Fibroblast of skin of right biceps (primary cell): ENCODE measurements at places on chromosomes 2 and 18.

DNA sequence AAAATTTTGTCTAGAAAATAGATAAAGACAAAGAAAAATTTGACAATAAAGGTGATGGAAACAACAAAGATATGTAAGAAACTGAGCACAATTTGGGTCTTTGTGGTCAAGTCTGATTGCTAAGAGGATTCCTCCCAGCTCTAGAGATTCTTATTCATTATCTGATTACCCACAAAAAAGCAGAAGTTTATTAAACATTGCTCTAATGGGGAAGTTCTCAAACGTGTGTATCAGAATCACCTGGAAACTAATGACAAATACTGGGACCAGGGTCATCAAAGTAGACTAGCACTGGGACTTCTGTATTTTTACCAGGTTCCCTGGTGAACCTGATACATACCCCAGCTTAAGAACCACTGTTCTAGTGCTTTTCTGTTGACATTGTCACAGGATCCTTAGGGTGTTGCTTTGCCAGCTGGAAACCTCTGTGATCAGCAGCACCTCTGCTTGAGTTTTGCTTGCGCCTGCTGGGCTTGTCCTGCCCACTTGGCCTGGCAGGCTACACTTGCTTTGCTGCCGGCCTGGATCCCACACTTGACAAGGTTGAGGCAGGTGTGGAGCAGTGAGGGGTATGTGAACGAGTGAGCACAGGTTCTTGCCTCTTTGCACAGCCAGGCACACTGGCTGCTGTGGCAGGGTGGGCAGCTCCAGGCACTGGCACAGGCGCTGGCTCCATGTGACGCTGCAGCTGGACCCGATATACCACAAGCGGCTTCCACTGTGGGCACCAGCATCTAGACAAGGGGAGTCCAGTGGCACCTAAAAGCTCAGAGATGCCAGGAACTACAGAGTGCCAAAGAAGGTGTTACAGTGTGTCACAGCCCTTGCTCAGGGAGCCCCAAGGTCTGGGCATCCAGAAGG, 6.2 kb upstream of the GORASP2 start:
- no peak for DNase-seq

- peak; percentile 57 for DNase-seq
Measured at GRCh38 chr2:96353032-96353561, 17.5 kb downstream of the NCAPH start.

- peak; percentile 30 for DNase-seq
Measured at GRCh38 chr18:79784965-79785770, 12.6 kb upstream of the KCNG2 start.

- no peak for DNase-seq
Measured at GRCh38 chr2:6835467-6835866, 30.2 kb downstream of the CMPK2 start.

DNA sequence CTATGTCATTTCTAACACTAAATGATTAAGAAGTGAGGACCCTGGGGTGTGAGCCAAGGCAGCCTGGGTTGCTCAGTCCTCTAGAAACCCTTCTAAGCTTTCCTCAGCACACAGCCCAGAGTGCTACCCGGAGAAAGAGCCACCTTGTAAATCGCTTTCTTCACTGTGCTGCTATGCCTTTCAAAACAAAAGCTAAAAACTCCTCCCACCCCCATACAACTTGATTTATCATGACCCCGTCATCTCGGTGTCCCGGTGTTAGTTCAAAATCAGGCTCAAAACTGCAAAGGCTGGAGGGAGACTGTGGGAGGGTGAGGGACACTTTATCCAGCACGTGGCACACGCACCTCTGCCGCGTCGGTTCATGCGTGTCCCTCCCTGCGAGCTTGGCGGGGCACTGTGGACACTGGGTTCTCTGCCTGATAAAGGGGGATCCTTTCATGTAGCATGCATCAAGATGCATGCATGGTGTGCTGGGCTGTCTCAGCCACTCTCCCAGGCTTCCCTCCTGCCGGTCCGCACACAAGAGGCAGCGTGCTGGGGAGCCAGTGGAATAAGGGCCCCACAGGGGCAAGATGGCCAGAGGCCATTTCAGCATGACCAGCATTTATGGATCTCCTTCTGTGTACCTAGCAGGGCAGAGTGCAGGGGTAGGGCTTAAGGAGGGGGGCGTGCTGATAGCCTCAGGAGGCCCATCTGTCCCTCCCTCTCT, 170.4 kb downstream of the SMAD7 start:
- DNase-seq, result peak; percentile 47

DNA sequence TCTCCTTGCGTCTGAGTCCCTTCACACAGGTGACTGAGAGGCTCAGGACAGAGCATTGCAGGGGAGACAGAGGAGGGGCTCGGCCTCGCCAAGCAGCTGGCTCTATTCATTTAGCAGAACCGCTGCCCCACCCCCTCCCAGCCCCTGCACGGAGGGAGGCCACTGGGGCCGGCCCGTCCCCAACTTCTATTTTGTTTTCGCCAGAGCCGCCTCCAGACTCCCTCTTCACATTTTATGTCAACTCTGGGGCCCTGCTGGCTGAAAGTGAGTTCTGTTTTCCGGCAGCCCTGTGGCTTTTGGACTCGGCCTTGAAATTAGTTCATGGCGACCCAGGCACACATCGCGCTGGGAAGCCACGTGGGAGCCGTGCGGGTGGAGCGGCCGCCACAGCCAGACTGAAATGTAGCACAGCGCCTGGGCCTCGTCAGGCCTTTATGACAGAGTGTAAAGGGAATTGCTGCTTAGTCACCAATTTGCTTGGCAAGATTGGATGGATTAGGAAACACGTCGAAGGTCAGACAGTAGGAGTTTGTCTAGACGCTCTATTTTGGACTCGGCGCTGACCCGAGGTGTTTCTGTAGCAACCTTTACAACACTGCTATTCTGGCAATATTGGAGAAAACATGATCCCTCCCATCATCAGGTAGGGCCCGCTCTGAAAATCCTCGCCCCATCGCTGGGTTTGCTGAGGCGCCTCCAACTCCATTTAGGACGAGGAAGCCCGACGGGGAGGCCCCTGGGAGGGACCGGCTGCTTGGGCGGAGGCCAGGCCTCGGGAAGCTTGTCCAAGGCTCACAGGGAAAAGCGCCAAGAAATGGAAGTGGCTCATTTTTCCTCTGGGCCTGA, 90.7 kb upstream of the CTDP1 start:
- DNase-seq, result peak; percentile 91

DNA sequence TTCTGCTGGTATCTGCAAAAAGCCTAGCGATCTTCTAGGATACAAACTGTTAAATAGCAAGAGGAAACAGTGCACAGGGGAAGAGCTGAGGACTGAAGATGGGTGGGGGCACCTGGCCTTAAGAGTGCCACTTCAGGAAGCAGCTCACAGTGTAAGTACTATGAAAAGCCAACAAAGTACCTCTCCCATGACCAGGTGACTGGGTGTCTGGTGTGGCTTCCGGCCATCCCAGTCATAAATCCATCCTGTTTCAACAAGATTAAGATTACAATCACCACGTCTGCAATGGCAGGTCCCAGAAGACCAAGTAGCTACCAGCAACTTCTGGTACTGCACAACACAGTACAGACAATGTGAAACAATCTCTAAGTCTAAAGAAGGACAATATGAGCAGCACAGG, 15.9 kb downstream of the ERFE start:
- DNase-seq, result no peak

DNA sequence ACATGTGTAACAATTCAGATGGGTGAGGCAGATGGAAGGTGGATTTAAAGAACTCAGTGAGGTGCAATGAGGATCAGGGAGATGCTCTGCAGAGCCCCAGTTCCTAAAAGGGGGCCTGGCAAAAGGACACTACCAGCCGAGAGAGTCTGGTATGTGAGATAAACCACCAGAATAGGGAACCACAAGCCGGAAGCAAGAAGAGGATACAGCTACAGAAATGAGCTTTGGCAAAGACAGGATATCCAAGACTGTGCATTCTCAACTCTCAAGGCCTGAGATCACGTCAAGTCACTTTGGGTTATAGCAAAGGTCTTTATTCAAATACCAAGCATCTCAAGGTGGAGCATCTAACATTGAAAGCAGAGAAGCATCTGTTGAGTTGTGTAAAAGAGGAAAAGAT, 293.5 kb downstream of the ARHGAP15 start:
- DNase-seq, result no peak

DNA sequence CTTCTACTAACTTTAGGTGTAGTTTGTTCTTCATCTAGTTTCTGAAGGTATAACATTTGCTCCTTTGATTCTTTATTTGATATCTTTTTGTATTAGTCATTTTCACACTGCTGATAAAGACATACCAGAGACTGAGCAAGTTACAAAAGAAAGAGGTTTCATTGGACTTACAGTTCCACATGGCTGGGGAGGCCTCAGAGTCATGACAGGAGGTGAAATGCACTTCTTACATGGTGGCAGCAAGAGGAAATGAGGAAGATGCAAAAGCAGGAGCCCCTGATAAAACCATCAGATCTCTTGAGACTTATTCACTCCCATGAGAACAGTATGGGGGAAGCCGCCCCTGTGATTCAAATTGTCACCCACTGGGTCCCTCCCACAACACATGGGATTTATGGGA, 544.4 kb upstream of the DSEL start:
- DNase-seq, result no peak

GRCh38 chr2:100214265-100214971, 72.0 kb upstream of the AFF3 start:
- DNase-seq, result no peak

GRCh38 chr2:74006459-74006858, 21.7 kb downstream of the TET3 start:
- DNase-seq, result no peak

DNA sequence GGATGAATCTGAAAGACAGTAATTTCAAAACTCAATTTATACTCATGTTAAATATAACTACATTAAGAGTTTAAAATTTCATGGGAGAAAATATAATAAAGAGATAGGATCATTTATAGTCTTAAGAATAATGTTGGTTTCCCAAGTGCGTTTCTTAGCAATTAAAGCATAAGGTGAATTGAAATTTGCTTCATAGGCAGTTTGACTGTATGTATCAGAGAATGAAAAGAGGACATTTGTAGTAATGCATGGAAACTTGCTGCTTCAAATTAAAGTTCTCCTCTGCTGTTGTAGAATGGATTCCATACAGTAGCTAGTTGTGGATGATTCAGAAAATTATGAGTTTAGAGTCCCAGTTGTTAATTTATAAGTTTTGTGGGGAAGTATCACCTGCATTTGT, 68.1 kb downstream of the NUP35 start:
- DNase-seq, result no peak

DNA sequence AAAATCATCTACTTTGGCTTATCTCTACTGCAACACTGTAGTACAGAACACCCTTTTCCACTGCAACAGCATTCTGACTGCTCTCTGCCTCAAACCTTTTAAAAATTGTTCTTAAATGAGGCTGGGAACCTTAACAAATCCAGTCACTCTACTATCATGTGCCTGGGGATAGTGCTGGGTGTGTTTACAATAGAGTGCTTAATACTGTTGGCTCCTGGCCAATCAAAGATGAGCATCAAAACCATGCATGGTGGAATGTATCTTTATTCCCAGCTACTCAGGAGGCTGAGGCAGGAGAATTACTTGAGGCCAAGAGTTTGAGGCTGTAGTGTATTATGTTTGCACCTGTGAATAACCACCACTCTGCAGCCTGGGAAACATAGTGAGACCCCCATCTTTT, 7.4 kb downstream of the ANKAR start:
- no peak for DNase-seq

DNA sequence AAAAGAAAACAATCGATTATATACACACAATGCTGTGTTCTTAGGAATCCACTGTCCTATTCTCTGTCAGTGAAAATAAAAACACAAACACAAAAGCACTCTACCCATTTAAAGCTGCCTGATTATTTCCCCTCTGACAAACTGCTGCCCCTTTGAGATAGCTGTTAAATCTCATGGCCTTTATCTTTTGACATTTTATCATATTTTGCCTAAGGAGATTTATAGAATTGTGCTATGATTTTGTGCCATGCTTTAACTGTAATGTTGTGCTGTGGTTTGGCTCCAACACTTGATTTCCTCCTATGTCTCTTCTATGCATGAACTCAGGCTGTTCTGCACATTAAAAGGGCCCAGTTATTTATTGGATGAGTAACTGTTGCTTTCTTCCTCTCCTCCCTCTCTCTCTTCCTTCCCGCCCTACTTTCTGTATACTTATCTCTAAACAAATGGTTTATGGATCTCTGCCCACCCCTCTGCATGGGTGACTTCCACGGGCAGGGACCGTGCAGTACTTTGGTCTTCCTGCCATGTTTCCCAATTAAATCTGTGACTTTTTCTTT, 1096.6 kb downstream of the TSN start:
- no peak for DNase-seq

- DNase-seq, result no peak
Measured at GRCh38 chr18:35464831-35465279, 32.9 kb downstream of the INO80C start.

GRCh38 chr2:201639205-201639604, 4.1 kb downstream of the TMEM237 start:
- no peak for DNase-seq

DNA sequence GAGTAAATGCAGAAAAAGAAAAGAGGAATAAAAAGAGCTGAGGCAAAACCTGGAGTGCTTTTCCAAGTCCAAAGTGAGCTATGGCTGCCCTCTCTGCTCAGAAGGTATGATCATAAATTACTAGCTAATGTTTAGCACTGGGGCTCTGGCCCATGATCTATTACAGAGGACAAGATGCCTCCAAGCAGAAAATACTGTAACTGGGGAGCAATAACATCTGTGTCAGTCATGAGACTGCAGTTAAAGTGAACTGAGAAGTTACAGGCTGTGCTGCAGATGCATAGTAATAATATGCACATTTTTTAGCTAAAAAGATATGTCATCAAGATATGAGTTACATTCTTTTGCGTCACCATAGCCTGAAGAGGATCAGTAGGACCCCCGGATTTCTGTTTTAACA, 209.4 kb upstream of the RBBP8 start:
- DNase-seq, result no peak

DNA sequence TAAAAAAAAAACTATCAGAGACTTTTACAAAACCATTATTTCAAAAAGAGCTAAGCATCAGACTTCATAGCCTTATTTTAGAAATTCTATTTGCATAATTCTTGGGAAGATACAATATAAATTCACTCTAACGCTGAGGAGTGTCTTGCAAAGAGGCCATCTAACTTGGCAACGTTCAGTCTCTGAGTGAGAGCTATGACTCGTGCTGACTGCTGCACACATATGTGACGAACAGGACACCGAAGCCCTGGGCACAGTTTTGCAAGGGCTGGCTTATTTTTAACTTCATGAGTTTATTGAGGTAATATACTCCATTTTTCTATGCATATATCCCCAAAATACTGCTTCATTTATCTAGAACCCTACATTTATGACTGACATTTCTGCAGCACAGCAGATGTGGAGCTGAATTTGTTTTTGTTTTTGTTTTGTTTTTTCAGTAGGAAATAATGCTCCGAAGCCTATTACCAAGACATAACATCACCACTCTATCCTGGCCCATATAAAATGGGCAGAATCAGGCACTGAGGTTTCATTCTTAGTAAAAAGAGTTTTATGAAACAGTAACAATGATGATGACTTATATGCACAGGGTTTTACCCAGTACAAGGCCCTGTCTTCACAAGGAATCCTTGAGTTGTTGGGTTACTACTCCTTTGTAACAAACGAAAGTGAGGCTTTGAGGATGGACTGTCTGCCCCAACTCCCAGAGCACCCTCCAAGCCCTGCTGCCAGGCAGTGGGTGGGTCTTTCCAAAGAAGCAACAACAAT, 68.3 kb downstream of the CRACDL start:
- DNase-seq, result peak; percentile 54
